ENCODE measurements at places on chromosomes 7 and 10. TPM values are rescaled to one million over a fixed set of nuclear protein-coding genes. Genes with fewer than 3 reads are reported as not detected.

Gene UPF2
- total RNA-seq = 10.6 TPM

Gene CYP3A7
- total RNA-seq = not detected

Gene SLC16A12
- 4.1 TPM for total RNA-seq

Gene AOC1
- total RNA-seq = not detected

Gene HKDC1
- 0.03 TPM for total RNA-seq

Gene MNX1
- 1.2 TPM for total RNA-seq

Gene NUTM2E
- total RNA-seq = 0.15 TPM

Gene PRLHR
- not detected for total RNA-seq
